Karpas-422 (cell line): ENCODE measurements at places on chromosomes 7 and 10. TPM values are rescaled to one million over a fixed set of nuclear protein-coding genes. Genes with fewer than 3 reads are reported as not detected.

VENTX gene
- not detected in 2 replicates for total RNA-seq

FLNC gene
- total RNA-seq = not detected in 2 replicates

MNX1 gene
- 0.22 and 0.61 TPM in 2 replicates for total RNA-seq

SLC13A1 gene
- not detected in 2 replicates for total RNA-seq

GRID1 gene
- total RNA-seq = 0.07 and 0.18 TPM in 2 replicates

CYP3A7 gene
- total RNA-seq = not detected in 2 replicates

SEMA3E gene
- total RNA-seq = not detected in 2 replicates

LIPM gene
- not detected in 2 replicates for total RNA-seq

PNPLA8 gene
- total RNA-seq = 33.0 and 41.0 TPM in 2 replicates

CRPPA gene
- 0.07 TPM in 1 of 2 replicates, not detected in the other for total RNA-seq

AGAP6 gene
- total RNA-seq = 12.0 and 17.1 TPM in 2 replicates

MACROH2A2 gene
- not detected in 2 replicates for total RNA-seq

FAM221A gene
- 4.5 and 14.0 TPM in 2 replicates for total RNA-seq

RPEL1 gene
- total RNA-seq = not detected in 2 replicates

SPDYE1 gene
- not detected in 2 replicates for total RNA-seq

SFRP5 gene
- not detected in 2 replicates for total RNA-seq

H2BK1 gene
- not detected in 2 replicates for total RNA-seq

MSMB gene
- total RNA-seq = not detected in 2 replicates

WEE2 gene
- 0.04 TPM in 1 of 2 replicates, not detected in the other for total RNA-seq

ANKRD61 gene
- total RNA-seq = 0.22 and 0.71 TPM in 2 replicates

HTR7 gene
- total RNA-seq = 0.26 TPM in 1 of 2 replicates, not detected in the other

ZNF3 gene
- 17.6 and 20.8 TPM in 2 replicates for total RNA-seq

FAM200A gene
- 3.7 and 6.5 TPM in 2 replicates for total RNA-seq

PTER gene
- 24.4 and 40.1 TPM in 2 replicates for total RNA-seq

LBX1 gene
- not detected in 2 replicates for total RNA-seq

SFTPA1 gene
- not detected in 2 replicates for total RNA-seq

ZNF503 gene
- 0.04 TPM in 1 of 2 replicates, not detected in the other for total RNA-seq

PHYH gene
- total RNA-seq = 3.5 and 4.0 TPM in 2 replicates

ZNF438 gene
- total RNA-seq = 0.26 and 3.1 TPM in 2 replicates

NPTX2 gene
- not detected in 2 replicates for total RNA-seq

ASAH2B gene
- 2.5 and 5.2 TPM in 2 replicates for total RNA-seq

ACSM6 gene
- not detected in 2 replicates for total RNA-seq

TMEM176B gene
- not detected in 2 replicates for total RNA-seq

DNTT gene
- not detected in 2 replicates for total RNA-seq

TRIM56 gene
- 8.1 and 14.0 TPM in 2 replicates for total RNA-seq

POLR2J2 gene
- 13.2 and 14.7 TPM in 2 replicates for total RNA-seq

ZNF777 gene
- total RNA-seq = 5.7 and 12.6 TPM in 2 replicates

DLG5 gene
- 0.19 and 0.43 TPM in 2 replicates for total RNA-seq

HOXA1 gene
- total RNA-seq = 4.1 and 4.4 TPM in 2 replicates

TACC2 gene
- not detected in 2 replicates for total RNA-seq

CDC14C gene
- not detected in 2 replicates for total RNA-seq

CCDC172 gene
- total RNA-seq = not detected in 2 replicates

ATOH7 gene
- total RNA-seq = not detected in 2 replicates

COL1A2 gene
- total RNA-seq = not detected in 2 replicates

ADAM12 gene
- not detected in 2 replicates for total RNA-seq

PLPP4 gene
- 6.7 and 9.7 TPM in 2 replicates for total RNA-seq
